ENCODE measurements at places on chromosomes 7 and 10. TPM values are rescaled to one million over a fixed set of nuclear protein-coding genes. Genes with fewer than 3 reads are reported as not detected.

GRCh38 chr7:118111347-118111746 lies 72.6 kb upstream of the LSM8 start:
- no peak for DNase-seq

GRCh38 chr7:84025332-84025927 lies 169.2 kb downstream of the SEMA3A start:
- no peak for DNase-seq

SLC13A4 gene
- not detected for polyA plus RNA-seq

GPR85 gene
- not detected for polyA plus RNA-seq

NKX1-2 gene
- not detected for polyA plus RNA-seq

DNA sequence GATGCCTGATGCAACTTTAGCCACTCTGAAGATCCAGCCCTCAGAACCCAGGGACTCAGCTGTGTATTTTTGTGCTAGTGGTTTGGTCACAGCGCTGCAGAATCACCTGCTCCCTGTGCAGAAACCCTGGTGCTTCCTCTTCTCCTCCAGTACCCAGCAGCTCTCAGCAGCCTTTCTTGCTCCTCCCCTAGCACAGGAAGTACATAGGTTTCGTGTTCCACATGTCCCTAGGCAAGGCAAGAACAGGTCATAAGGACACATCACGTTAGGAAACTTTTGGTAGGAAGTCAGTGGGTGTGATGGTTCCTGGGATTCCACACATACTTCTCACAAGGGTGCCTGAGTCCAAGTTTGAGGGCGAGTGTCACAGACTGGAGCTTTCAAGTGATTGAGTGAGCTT lies 167.9 kb upstream of the PRSS1 start:
- no peak for DNase-seq

MMD2 gene
- not detected for polyA plus RNA-seq

- DNase-seq, result no peak
These were observed 58.1 kb downstream of the FHIP2A start for GRCh38 chr10:114879541-114880158.

CRHR2 gene
- polyA plus RNA-seq, result not detected

ASIC3 gene
- not detected for polyA plus RNA-seq

DNA sequence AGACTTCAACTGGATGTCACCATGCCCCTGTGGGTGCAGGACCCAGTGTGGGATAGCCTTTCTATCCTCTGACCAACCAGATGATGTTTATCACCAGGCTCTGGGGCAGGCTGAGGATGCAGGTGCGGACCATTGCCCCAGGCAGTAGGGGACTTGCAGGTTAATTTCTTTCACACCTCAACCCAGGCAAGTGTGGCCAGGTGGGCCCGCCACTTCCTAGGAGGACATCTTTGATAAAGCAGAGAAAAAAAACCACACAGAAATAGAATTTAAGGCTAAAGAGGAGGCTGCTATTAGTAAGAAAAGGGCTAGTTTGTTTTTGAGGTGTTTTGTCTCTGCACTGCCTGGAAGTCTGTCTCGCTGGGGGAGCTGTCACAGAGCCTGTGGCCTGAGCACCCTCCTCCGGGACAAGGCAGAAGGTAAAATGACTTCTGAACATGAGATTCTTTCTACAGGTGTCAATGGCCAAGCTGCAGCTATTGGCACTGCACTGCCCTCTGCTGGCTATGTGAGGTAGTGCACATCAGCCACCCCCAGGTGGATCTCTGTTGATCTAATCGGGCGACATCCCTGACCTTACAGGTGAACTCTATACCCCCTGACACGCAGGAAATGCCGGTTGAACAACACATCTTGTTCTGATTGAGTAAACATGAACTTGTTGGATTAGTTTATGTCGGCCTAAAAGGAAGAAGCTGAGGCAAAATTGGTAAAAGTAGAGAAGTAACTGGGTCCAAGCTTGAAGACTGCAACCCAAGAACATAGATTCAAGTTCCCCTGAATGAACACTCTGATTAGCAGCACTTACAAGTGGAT lies 21.0 kb downstream of the UPP1 start:
- DNase-seq, result peak; percentile 76

DNA sequence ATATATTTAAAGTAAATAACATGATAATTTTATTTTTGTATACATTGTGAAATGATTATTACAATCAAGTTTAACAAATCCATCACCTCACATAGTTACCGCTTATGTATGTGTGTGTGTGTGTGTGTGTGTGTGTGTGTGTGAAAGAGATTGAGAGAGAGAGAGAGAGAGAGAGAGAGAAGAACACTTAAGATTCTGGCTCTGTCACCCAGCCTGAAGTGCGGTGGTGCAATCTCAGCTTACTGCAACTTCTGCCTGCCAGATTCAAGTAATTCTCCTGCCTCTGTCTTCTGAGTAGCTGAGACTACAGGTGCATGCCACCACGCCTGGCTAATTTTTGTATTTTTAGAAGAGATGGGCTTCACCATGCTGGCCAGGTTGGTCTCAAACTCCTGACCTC lies 17.8 kb downstream of the LYZL1 start:
- DNase-seq, result no peak

CHST3 gene
- not detected for polyA plus RNA-seq

AGAP4 gene
- polyA plus RNA-seq, result 1.3 TPM

DNA sequence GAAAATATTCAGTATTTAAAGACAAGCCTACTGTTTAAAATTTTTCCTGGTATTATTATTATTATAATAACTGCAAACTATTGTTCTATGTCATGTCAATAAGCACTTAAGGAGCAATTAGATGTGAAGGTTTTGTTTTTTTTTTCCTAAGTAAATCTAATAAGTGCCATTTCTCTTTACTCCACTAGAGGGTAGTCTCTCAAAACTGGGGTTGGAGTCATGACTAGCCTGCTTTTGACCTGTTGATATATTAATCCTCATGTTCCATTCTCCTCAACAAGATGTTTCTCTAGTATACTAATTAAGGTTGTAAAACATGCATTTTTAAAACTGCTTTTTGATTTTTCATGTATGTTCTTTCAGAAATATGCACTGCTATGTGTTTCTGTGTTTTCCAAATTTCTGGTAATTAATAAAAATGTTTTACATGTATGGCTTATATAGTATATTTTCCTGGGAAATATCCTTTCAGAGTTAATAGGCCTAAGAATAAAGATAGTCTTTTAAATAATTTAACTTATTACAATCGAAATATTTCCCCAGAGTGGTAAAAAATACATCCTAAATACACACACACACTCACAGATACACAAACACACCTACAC lies 1.0 kb upstream of the LRRN3 start:
- DNase-seq, result no peak

CALHM3 gene
- not detected for polyA plus RNA-seq

AKR1C4 gene
- polyA plus RNA-seq, result not detected

CDH23 gene
- polyA plus RNA-seq, result 2.0 TPM

Measured in CD8-positive, alpha-beta memory T cell (primary cell).